ENCODE measurements at places on chromosomes 4 and X.

DNA sequence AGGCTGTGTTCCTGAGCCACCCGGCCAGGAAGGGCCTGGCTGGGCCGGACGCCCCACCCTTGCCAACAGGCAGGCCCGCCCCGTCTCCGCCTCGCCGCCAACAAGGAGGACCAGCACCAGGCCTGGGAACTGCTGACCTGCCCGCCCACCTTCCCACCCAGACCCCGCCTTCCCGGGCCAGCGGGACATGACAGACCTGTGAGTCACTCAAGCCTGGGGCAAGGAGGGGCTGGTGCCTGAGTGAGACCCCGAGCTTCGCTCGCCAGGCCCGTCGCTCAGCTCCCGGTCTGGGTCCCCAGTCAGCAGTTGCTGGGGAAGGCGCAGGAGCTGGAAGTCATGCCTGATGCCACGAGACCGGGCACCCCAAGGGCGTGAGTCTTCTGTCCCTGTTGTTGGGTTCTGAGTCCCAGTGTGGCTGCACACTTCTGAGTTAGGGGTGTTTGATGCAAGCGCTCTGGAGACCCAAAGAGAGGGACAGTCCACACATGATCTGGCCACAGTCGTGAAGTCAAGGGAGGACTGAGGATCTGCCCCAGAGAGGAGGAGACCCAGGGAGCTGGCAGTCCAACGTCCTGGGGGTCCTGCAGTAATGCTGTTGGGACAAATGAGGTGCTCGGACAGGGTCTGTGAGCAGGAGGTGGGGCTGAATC, at the start of gene DNASE1L1:
Gene DNASE1L1, minus strand, starts transcription at position 33 of the 650 bp plus-strand sequence. CDS start 3,686 bp downstream, outside the sequence.
- peak; percentile 69 for DNase-seq

DNA sequence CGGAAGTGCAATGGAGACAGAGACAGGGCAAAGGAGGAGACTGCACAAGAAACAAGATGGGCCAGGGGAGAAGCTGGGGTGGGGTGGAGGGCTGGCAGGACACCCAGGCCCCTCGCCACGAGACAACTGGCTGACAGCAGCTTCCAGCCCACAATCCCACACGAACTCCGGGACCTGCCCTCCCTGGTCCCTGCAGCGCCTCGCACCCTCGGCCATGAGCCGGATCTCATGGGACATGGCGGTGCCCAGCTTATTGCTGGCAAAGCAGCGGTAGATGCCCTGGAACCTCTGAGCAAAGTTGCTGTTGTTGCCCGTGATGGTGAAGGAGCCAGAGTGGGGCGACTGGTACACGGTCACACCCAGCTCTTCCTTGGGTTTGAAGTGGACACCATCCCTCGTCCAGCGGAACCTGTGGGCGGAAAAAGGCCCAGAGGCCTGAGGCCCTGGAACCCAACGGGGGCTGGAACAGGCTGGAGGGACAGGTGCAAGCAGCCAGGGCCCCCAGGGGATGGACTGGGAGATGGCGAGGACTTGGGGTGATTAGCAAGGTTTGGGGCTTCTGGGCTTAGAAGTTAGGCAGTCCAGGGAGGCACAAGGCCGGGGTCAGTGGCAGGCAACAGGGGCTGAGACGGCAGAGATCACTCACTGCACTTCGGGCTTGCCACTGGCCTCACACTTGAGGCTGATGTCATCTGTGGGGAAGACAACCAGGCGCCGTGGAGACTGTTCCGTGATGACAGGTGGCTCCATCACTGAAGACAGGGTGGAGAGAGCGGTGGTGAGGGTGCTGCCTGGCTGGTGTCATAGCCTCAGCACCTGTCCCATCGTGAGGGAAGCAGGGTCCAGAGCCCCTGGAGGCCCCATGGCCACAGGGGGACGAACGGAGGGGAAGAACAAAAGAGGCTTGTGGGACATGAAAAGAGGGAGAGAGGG, 13.8 kb downstream of the L1CAM start:
- no peak for DNase-seq

DNA sequence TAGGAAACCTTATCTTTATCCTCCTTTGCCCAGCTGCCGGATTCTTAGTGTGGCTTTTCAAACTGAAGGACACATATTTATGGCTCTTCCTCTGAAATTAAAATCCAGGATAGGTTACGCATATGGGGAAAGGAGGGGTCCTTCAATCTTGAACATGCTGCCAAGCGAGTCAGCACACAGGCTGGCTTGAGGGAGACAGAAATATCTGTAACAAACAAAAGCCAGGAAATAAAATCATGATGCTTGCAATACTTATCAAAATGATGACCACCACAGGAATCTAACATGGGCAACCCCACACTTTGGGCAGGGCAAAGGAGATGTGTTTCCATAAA, 196.4 kb upstream of the LDB2 start:
- no peak for DNase-seq

DNA sequence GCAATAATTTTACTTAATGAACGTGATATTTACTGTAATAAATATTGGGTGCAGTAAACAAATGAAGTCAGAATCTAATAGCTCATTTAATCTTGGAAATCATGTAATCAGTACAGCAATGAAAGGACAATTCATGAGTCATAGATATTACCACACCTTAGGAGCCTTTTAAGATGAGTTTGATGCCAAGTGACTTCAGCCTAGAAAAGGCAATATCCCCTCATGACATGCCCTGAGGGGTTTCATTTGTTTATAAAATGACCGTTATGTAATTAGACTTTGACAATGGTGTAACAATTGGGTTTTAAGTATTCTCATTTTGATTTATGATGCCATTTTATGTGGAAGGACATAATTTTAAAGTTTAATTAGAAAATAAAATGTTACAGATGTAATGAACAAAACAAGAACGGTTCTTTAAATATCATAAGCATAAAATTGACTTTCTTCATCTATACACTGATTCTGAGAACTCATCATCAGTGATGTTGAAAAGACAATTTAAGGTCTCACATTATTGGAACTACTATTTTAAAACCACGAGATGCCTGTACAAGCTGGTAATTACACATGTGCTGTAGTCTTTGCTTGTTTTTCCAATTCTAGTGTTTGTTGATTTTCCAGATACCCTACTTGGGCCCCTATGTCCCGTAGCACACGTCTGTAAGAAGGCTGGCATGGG, 5.0 kb downstream of the FGF2 start:
- DNase-seq = no peak

DNA sequence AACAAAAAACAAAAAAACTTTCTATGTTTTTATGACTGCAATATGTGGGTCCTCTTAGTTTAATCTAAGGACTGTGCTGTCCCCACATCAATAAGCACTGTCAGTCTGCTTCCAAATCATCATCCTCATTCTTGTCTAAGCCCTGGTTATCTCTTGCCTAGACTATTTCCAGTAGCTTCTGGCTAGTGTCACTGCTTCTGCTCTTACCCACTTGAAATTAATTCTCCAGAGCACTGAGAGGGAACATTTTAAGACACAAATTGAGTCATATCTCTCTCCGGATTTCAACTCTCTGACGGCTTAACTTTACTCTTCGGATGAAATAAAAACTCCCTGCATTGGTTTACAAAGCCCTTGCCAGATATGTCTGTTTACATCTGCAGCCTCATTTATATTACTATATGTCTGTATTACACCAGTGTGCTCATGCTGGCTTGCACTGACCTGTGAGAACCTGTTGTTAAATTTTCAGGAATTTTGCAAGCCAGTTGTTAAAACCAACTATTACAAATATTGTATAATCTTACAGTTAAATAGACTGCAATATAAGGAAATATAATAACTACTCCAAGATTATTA, 345.9 kb downstream of the ADGRL3 start:
- DNase-seq = no peak

- no peak for DNase-seq
Measured at GRCh38 chrX:140766024-140766611, 56.6 kb downstream of the LINC00632 start.

DNA sequence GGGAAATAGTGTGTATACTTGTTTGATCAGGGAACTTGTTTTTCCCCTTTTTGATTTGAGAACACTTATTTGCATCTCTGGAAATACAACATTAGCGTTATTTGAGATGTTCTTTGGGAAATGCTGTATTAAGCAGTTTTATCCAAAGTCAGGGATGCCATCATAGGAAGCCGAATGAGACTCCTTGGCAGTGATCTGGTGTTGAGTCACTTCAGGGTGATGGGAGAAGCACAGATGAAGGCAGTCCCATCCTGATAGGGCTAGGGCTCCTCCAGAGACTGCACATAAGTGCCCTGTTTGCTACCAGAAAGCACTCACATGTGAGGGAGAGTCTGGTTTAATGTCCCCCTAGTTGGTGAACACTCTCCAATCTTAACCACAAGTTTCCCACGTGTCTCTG, 62.3 kb downstream of the IL1RAPL1 start:
- DNase-seq = no peak

GRCh38 chrX:85419293-85419692, 39.8 kb upstream of the POF1B start:
- no peak for DNase-seq

GRCh38 chr4:6478546-6479220, 6.3 kb upstream of the PPP2R2C start:
- DNase-seq = no peak

DNA sequence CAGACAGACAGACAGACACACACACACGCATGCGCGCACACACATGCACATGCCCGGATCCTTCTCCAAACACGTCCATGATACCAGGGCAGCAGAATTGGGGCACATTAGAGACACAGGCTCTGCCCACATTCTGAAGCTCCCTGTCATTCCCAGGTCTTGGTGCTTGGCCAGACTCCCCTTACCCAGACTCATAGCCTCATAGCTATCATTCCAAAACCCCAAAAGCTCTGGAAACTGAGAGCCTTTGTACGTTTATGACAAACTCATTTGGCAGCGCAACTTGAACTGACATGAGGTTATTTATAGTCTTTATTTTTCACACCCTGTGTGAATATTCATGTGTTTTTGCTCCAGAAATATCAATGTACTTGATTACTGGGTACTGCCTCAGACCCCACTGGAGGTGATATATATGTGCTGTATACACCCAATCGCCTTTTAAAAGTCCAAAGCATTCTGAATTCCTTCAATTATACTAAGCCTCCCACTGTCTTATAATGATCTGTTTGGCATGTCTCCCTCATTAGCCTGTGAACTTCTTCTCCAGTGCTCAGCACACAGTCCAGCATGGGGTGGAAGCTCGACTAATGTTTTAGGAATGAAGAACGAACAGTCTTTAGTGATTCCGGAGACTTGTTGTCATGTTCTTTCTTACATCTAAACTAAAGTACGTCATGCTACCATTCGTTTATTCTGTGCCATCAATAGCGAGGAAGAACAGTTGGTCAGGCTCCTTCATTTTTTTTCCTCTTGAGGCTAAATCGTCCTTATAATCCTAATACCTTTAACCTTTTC, 45.0 kb downstream of the RTL9 start:
- no peak for DNase-seq

GRCh38 chr4:91622925-91623602, 680.7 kb upstream of the GRID2 start:
- DNase-seq = no peak

DNA sequence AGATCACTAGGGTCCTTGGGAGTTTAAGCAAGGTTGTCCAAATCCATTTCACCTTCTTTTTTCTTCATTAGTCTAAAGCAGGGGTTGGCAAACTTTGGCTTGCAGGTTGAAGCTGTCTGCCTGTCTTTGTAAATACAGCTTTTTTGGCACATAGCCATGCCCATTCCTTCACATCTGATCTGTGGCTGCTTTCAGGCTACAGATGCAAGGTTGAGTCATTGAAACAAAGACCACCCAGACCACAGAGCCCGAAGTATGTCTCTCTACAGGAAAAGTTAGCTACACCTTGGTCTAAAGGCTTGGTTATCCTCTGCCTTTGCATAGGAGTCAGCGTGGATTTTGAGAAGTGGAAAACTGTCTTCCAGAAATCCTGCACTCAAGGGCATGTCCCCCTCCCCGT, 238.1 kb upstream of the STS start:
- no peak for DNase-seq

DNA sequence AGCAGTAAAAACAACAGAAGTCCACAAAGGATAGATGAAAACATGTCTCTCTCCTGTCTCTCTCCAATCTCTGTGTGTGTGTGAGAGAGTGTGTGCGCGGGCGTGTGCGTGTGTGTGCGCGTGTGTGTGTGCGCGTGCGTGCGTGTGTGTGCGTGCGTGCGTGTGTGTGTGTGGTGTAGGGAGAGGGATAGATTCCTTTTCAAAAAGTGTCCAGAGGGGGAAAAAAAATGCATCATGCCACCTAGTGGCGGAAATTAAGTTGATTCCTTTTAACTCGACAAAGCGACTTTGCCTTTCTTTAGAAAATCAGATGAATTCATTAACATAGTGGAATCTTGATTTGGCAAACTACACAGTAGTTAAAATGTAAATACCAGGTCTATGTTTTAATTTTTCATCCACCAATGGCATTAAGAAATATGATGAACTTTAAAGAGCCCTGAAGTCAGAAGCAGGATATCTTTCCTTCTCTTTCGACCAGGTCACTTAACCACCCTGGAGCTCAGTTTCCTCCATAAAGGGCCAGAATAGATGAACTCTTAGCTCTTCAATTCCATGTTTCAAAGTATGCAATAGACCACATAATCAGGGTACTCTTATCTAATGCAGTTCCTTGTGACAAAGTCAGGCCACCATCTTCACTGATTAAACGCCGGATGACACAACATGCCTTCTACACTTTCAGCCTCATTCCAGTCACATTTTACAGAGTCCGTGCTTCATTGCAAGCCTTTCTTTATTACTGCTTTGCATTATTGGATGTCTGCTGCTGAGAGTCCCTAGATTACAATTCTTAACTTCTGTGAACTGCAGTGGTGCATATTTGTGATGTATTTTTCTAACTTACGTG, 162.8 kb downstream of the FBXO8 start:
- DNase-seq = peak; percentile 28

DNA sequence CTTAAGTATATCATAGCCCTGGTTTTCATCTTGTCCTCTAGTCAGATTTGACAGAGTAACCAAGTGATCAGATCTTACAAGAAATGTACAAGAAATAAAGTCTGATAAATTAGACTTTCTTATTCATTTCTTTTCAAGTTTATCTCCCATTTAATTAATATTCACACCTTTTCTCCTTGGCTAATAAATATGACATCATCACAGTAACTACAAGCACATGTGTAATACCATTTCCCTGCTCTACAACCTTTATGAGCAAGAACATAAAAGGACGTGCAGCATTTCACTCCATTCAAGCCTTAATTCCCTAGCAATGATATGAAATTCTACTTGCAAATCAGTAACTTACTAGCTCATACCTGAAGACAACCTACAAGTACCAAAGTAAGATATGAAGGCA, 88.5 kb downstream of the BRWD3 start:
- DNase-seq = no peak

- DNase-seq = no peak
Measured at GRCh38 chr4:8141935-8142334, 16.7 kb downstream of the ABLIM2 start.

DNA sequence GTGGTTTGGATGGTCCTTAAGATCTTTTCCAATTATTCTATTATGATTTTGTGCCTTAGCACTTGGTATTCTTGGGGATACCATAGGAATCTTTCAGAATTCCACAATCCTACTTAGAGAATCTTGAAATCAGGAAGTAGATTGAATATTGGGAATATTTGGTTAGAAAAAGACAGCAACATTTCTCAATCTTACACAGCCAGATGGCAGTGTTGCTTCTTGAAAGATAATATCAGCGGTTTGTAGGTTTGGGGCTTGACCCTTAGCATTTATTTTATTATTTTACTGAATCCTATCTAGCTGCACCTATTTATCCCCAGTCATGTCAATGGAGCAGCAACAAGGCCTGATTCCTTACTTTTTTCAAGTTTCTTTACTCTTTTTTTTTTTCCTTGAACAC, 28.6 kb downstream of the MAGEB1 start:
- peak; percentile 1 for DNase-seq

GRCh38 chr4:187908079-187908561, 87.5 kb upstream of the ZFP42 start:
- peak; percentile 13 for DNase-seq

Measured in smooth muscle cell of the brain vasculature (primary cell).